ENCODE measurements at places on chromosomes 13 and 19.
A peak's percentile ranks its signal among the peaks of the same experiment; 100 is the strongest.

DNA sequence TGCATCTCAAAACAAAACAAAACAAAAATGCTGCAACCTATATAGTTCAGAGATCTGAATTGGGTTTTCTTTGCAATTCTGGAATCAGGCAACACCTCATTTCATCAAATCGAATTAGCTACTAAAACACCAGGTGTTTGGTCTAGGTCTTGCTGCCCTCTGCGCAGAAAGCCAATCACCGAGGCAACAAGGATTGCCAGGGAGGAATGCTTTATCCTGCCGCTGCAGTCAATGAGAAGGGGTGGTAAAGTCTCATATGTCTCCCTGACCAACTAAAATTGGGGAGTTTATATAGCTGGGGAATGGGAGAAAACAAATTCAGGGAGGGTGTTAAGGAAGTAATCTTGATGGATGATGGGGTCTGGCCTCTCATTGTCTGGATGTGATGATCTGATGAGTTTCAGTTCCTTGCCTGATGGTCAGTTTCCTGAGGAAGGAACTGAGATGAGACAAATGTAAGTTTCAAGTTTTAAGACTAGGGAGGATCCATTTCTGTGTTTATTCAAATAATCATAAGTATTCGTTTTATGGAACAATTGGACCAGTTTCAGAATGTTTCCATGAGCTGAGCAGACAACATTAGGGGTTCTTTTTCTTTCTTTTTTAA is 5.0 kb upstream of the YJU2 start:
- DNase-seq: no peak

DNA sequence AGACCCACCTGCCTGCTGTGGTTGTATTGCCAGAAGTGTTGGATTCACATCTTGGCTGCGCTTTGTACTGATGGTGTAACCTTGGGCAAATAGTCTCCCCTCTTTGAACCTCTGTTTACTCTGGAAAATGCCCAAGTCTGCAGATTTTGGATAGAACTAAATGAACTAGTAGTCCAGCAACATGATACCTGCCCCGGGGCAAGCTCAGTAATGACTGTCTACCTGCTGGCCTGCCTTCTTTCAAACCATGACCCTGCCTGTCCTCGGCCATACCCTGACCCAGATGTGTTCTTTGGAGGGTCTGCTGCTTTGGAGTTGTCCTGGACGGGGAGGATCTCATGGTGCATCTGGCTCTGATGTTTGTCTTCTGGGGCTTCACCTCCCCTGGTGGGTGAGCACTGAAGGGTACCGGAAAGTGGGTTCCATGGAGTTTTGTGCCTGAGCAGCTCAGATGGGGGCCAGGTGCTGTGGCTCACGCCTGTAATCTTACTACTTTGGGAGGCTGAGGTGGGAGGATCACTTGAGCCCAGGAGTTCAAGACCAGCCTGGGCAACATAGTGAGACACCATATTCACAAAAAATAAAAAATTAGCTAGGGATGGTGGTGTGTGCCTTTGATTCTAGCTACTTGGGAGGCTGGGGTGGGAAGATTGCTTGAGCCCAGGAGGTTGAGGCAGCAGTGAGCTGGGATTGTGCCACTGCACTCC is 59.5 kb downstream of the TNFRSF19 start:
- no peak for DNase-seq

- DNase-seq: peak; percentile 96
These were observed at the start of gene ZNF681 for GRCh38 chr19:23758187-23759074. ZNF681 (minus strand) TSS chr19:23758891; CDS start chr19:23758749, 142 bp downstream.

DNA sequence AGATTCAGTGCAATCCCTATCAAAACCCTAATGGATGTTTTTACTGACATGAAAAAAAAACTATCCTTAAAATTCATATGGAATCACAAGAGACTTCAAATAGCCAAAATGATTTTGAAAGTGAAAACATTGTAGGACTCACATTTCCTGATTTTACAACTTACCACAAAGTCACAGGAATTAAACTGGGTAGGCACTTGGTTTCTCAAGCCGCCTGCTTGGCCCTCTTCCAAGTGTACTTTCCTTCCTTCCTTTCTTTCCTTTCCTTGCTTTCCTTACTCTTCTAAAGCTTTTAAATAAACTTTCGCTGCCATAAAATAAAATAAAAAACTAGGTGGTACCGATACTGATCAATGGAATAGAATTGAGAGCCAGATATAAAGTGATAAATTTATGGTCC is 21.0 kb upstream of the CD33 start:
- DNase-seq: no peak

GRCh38 chr13:40024204-40024966 is 368.9 kb downstream of the COG6 start:
- no peak for DNase-seq

- DNase-seq: no peak
These were observed 2.7 kb downstream of the CYP4F12 start for GRCh38 chr19:15675560-15675959.

DNA sequence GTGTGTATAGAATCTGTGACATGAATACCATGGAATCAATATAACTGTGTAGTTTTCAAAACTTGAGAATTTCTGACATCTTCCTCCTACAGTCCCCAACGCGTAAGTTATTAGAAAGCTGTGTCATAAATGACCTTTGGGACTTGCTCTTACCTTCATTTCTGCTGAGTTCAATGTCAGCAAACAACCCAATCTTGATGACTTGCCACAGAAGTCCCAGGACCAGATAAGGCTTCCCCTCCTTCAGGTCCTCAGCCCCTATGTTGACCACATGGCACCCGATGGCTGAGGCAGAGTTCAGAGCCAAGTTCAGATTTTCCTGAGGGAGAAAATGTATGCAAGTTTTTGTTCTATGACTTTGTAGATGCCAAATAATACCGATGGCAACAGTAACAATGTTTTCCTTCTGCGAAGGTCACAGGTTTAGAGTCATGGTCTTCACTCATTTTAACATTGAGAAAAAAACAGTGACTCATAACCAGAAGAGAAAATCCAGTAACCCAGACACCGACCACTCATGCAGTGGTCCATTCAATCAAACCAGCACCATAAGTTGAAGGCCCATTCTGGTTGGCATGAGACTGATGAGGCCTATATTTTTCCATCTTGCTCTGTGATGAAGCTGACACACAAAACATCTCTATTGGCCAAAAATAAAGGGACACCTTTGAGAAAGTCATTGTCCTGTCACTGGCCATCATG is 29.2 kb downstream of the LCP1 start:
- no peak for DNase-seq

DNA sequence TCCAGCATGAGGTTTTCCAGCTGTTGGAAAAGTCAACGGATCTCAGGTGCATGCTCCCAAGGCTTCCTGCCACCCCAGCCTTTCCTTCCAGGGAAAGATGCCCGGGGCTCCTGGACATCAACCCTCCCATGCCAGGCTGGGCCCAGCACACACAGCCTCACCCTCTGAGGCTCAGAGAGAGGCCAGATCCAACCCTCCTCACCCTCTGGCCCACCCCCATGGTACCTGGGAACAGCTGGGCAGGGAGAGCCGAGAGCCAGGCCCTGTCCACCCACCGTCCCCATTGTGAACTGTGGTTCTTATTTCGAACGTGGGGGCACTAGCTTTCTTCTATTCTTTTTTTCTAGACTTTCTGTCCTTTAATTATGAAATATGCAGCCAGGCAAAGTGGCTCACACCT is 9.9 kb upstream of the CCNP start:
- no peak for DNase-seq

DNA sequence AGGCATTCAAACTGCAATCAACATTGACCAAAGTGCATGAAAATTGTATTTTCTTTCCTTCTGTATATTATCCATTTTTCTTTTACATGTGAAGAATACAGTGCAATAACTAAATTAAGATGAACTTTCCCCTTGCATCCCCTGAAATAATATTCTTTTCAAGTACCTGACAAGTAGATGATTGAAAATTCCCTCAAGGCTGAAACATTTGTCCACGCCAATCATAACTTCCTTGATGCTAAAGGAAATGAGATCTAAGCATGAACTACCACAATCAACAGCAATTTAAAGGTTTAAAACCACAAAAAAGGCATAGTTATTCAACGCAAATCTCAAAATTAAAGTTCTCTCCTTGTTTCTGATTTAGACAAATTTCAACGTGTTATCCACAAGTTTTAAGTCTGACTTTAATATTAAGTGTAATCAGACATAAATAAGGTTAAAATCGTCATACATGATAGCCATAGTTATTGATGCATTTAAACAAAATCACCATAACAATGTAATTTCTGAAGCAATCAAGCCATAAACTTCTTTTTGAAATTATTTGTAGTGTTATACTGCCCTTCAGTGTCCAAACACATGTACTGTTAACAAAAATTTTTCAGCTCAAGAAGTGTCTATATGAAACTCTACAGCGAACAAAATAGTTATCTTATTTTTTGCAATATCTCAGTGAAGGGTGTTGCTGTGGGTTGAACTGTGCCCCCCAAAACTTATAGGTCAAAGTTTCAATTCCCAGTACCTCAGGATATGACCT is 169.5 kb downstream of the DCLK1 start:
- no peak for DNase-seq

GRCh38 chr13:114258589-114258988 is 22.8 kb upstream of the UPF3A start:
- peak; percentile 52 for DNase-seq

GRCh38 chr19:12885749-12886650 is 1.0 kb downstream of the KLF1 start:
- DNase-seq: no peak

GRCh38 chr13:109366525-109366924 is 419.9 kb downstream of the IRS2 start:
- no peak for DNase-seq

GRCh38 chr19:45592366-45592765 is 7.8 kb upstream of the OPA3 start:
- DNase-seq: no peak

- no peak for DNase-seq
These were observed 3.8 kb upstream of the RETN start for GRCh38 chr19:7665076-7665475.

DNA sequence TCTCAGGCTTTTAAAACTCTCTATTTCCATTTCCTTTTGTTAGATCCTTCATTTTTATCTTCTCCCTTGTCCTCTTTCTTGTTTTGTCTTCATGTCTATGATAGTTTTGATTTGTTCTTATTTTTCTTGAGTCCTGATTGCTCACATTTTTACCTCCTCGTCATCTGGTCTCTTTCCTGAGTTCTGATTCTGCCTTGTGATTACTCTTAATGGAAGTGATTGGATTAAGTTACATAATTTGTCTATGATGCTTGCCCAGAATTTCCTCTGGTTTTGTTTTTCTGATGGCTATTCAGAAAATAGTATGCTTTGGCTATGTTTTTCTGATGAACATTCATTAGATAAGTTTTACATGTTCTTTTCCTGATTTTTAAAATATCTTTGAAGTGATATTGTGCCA is 102.6 kb downstream of the DNAJC3 start:
- DNase-seq: no peak

- no peak for DNase-seq
These were observed 79.3 kb downstream of the CRYL1 start for GRCh38 chr13:20446405-20446804.

GRCh38 chr13:34708566-34709313 is 233.3 kb upstream of the NBEA start:
- DNase-seq: no peak

DNA sequence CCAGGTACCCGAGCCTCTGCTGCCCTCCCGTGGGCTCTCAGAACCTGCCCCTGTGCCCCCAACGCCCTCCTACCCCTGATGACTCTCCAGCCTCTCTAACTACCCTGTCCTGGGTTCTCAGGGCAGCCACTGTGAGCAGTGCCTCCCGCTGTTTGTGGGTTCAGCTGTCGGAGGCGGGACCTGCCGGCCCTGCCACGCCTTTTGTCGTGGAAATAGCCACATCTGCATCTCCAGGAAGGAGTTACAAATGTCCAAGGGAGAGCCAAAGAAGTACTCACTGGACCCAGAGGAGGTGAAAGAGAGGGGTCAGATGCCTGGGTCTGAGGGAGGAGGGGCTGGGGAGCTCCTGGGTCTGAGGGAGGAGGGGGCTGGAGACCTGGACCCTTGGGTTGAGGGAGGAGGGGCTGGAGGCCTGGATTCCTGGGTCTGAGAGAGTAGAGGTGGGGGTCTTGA is 20.0 kb downstream of the CNFN start:
- DNase-seq: peak; percentile 27

- DNase-seq: no peak
These were observed 117.2 kb downstream of the UBL3 start for GRCh38 chr13:29733147-29733611.

DNA sequence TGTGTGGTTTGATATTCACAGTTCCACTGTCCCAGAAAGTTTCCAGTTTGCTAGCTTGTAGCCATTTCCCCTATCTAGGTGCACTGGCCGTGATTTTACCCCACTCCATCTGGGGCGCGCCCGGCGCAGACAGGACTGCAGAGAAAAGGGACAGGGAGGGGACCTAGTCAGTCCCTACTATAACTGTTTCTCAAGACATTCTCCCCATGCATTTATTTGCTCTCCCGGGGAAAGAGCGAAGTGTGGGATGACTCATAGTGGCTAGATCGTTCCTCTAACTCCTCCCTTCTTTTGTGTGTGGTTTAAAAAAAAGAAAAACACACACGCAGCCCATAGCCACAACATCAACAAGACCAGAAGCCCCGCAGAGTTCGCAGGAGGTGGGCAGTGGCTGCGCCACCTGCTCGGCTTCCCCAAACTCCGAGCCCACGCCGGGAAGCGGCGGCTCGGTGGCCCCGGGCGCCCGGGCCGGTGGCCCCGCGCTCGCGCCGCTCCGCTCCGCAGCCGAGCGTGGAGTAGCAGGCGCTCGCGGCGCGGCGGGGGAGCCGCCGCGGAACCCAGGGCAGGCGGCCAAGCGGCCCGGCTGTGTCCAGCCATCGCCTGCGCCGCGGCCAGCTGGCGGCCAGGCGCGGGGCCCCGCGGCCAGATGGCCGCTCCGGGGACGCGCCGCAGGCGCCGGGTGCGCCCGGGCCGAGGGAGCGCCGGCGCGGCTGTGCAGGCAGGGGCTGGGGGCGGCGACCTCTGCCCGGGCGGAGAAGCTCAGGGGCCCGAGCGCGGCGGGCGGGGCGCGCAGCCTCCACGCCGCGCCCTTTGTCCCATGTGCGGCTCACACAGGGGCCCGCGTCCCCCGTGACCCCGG is 653 bp downstream of the TMTC4 start:
- peak; percentile 62 for DNase-seq

GRCh38 chr13:98979012-98979660 is 1.3 kb upstream of the DOCK9 start:
- no peak for DNase-seq

- peak; percentile 48 for DNase-seq
These were observed 5.4 kb upstream of the LRFN1 start for GRCh38 chr19:39325778-39326665.
